SK-MEL-5 (cell line): ENCODE measurements at places on chromosomes 2 and 18.

DNA sequence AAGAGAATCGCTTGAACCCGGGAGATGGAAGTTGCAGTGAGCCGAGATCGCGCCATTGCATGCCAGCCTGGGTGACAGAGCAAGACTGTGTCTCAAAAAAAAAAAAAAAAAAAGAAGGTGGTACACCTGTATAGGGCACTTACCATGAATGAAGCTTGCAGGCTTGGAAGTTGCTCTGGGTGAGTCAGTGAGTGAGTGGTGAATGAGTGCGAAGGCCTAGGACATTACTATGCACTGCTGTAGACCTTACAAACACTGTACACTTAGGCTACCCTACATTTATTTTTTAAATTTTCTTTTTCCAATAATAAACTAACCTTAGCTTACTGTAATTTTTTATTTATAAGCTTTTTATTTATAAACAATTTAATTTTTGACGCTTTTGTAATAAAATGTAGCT is 78.4 kb upstream of the ATG16L1 start:
- DNase-seq, result no peak

- DNase-seq, result no peak
These were observed 724.7 kb downstream of the METTL4 start for GRCh38 chr18:1846640-1847039.

DNA sequence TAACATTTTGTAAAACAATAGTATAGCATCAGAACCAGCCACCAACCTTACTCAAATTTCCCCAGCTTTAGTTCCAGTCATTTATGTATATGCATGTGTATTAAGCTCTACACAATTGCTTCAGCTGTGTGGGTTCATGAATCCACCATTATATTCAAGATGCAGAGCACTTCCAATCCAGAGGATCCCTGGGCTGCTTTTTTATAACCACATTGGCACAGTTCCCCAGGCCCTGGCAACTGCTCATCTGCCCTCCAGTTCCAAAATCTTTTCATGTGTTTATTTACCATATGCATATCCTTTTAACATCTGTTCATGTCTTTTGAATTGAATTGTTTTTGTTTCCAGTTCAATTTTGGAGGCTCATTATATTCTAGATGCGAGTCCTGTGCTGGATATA is 482.9 kb upstream of the HS6ST1 start:
- DNase-seq, result no peak

DNA sequence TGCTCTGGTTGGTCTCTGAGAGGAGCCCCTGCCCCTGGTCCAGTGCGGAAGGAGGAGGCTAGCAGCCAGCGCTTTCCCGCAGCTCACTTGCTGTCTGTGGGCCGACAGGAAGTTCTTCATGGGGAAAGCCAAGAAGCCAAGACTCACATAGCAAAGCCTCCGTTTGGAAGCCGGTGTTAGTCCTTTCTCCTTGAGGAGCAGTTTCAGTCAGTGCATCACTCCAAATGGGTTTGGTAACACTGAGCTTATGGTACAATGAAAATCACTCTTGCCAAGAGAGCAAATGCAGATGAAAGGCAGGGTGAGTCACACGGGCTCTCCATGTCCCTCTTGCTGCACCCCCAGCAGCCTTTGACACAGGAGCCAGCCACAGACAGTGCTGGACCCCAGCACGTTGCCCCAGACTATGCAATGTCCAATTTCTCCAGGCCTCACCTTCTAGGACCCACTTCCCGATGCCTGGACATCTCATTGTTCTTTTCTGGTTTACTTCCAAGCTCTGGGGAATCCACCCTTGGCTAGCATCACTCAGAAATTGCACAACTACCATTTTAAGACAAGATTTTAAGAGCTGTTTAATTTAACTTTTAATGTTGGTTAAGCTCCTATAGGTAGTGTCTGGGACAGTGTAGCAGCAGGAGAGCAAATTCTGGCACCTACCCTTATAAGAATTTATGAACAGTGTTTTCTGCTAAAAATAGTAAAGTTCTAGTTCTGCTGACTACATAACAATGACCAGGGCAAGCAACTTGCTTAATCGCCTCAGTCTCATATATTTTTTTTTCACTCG is 174.9 kb downstream of the ASB1 start:
- DNase-seq, result no peak

DNA sequence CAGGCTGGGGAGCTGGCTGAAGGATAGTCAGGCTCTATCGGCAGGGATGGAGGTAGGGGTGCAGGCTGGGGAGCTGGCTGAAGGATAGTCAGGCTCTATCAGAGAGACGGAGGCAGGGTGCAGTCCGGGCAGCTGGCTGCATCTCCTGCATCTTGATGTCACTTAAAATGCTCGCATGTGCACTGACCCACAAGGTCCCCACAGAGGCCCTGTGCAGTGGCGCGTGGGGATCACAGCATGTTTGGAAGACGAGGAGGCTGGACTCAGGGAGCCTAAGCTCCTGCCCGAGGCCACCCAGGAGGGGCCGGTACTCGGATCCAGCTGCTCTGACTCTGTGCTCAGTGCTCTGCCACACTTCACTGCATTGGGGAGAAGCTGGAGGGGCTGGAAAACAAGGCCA is 189.0 kb upstream of the HDAC4 start:
- DNase-seq, result no peak

- no peak for DNase-seq
These were observed 281.3 kb downstream of the EXOC6B start for GRCh38 chr2:72544554-72544953.

DNA sequence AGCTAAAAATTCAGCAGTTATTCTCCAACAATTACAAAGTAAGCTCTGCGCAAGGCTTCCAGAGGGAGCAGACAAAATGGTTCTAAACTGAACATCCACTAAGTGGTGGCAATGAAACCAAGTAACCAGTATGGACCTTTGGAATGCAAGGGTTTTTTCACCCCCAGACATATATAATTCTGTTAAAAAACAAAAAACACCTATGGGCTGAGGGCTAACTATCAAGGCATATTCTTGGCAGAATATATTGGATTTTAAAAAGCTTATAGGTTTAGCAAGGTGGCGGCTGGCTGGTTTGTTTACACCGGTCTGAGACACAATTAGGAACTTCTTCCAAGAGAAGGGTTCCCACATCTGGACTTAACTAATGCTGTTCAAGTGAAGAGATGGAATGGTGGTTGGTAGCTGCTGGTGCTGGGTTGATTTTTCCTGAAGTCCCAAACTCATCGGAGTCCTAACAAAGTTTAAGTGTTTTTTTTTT is 2.8 kb downstream of the ZFP36L2 start:
- peak; percentile 32 for DNase-seq

- DNase-seq, result no peak
These were observed 130.9 kb downstream of the GLI2 start for GRCh38 chr2:120866483-120867140.

DNA sequence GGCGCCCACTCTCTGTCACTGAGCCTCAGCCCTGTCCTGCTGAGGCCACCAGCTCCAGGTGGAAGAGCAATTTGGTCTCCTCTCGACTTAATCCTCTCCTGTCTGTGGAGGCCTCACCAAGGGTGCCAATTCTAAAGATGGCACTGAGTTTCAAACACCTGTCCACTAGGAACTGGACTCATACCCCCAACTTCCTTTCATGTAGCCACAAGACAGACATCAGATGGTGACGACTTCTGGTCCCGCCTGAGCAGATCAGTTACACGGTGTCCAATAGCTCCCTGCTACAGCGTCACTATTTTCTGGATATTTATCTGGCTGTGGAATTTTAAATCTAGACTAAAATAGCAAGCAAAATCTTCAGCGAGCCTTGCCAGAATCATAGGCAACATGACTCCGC is 24.5 kb upstream of the SP5 start:
- no peak for DNase-seq

GRCh38 chr2:37583402-37583801 is 88.0 kb downstream of the CDC42EP3 start:
- no peak for DNase-seq

GRCh38 chr2:223019987-223020717 is 31.8 kb upstream of the KCNE4 start:
- peak; percentile 37 for DNase-seq
